Left lung (tissue), 14 donors: ENCODE measurements at places on chromosomes 1 and 21. TPM values are rescaled to one million over a fixed set of nuclear protein-coding genes. Genes with fewer than 3 reads are reported as not detected.

PLCH2 gene
- total RNA-seq: 1.3 TPM

PATJ gene
- 42.4 TPM for total RNA-seq

C1orf185 gene
- not detected for total RNA-seq

SPRR1A gene
- not detected for total RNA-seq

LCE1E gene
- not detected for total RNA-seq

TMEM51 gene
- 17.9 TPM for total RNA-seq

SHE gene
- total RNA-seq: 17.7 TPM

RAVER2 gene
- total RNA-seq: 13.7 TPM

FCRL1 gene
- total RNA-seq: 3.4 TPM

MR1 gene
- 45.7 TPM for total RNA-seq

ITGB3BP gene
- total RNA-seq: 19.0 TPM

CNTN2 gene
- total RNA-seq: not detected

CEP104 gene
- 44.8 TPM for total RNA-seq

NPHS2 gene
- total RNA-seq: not detected

TPTE gene
- not detected for total RNA-seq

MYCL gene
- total RNA-seq: 4.3 TPM

AMY1C gene
- 30.9 TPM for total RNA-seq

DCST2 gene
- 0.60 TPM for total RNA-seq

ESRRG gene
- total RNA-seq: 0.63 TPM
